HCEC 1CT (cell line): ENCODE measurements at places on chromosomes 13 and 19.

- DNase-seq = no peak
Measured at GRCh38 chr13:84086847-84087162, 204.5 kb upstream of the SLITRK1 start.

DNA sequence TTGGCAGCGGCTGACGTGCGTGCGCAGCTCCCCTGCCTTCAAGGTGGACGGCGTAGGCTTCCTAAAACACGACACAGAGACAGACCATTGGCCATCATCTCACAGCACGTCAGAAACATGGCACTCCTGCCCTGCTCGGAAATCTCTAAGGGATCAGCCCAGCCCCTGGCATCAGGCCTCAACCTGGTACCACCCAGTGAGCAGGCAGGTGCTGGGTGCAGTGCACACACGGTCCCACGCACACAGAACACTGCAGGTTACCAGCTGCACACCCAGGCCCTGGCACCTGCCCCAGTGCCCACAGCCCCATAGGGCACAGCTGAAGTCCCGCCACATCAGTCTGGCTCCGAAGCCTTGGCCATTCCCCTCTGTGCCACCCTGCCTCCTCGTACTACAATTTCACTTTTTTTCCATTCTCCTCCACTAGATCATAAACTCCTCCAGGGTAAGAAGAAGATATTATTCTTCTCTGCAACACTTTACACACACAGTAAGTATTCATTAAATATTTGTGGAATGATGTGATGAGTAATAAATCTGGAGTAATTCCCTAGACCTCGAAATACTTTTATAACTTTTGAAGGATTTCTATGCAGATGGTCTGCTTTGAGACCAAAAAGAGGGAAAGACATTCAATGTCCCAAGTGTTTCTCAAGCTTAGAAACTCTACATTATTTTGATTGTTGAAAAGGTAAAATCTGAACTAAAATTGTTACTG is 156.4 kb downstream of the COL4A1 start:
- peak; percentile 62 for DNase-seq

GRCh38 chr19:9865732-9866501 is 30.8 kb downstream of the PIN1 start:
- no peak for DNase-seq

DNA sequence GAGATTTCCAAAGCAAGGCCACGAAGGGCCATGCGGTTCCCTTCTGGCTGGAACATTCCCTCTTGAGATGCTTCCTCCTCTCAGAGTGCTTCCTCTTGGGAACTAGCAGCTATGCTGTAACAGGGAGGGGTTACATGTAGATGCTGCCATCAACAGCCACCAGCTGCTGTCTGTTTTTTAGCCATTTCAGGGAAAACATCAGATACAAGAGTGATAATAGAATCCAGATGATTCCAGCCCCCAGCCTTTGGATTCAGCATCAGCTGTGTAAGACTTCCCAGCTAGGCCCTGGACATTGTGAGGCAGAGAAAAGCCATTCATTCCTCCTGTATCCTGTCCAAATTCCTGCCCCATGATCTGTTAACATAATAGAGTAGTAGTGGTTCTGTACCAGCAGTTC is 8.2 kb upstream of the ZNF177 start:
- no peak for DNase-seq

GRCh38 chr13:112072534-112073244 is 5.7 kb downstream of the SOX1 start:
- no peak for DNase-seq

- peak; percentile 45 for DNase-seq
Measured at GRCh38 chr13:107680115-107680514, 535.2 kb downstream of the LIG4 start.

GRCh38 chr13:43301346-43301969 is 278.1 kb downstream of the DNAJC15 start:
- peak; percentile 43 for DNase-seq

DNA sequence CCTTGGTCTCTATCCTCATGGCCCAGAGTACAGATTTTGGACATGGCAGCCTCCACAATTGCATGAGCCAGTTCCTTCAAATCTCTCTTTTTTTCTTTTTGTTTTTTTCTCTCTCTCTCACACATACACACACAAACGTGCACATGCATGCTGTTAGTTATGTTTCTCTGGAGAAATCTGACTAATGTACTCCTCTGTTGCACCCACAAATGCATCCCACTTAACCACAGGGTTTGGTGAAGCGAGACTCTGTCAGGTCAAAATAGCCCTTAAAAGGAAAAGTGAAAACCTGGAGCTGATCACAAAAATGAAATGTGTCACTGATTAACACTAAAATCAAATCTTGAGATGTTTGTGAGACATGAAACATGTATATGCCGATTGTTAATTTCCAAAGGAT is 374.6 kb upstream of the ARGLU1 start:
- no peak for DNase-seq

- no peak for DNase-seq
Measured at GRCh38 chr19:50837300-50837699, 3.9 kb upstream of the KLK15 start.

DNA sequence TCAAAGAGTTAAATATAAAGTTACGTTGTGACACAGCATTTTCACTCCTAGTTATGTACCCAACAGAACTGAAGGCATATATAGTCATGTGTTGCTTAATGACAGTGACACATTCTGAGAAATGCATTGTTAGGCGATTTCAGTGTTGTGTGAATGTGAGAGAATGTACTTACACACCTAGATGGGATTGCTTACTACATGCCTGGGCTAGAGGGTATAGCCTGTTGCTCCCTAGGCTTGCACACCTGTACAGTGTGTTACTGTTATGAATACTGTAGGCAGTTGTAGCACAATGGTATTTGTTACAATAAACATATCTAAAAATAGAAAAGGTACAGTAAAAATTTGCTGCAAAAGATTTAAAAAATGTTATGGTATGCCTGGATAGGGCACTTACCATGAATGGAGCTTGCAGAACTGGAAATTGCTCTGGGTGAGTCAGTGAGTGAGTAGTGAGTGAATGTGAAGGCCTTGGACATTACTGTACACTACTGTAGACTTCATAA is 89.2 kb downstream of the DHRS12 start:
- peak; percentile 68 for DNase-seq

GRCh38 chr13:100334214-100334613 is 245.3 kb downstream of the PCCA start:
- no peak for DNase-seq

DNA sequence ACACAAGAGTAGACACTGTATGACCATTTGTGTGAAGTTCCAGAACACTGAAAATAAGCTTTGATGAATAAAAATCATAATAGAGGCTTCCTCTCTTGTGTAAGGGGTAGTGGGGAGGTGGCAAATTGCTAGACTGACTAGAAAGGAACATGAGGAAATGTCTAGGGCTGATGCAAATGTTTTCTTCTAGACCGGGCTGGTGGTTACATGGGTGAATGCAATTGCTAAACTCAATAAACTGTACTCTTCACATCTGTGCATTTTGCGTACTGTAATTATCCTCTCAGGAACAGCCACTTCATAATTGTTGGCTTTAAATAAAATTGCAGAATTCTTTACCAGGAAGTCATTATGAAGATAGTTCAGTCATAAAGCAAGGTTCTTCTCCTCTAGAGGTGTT is 5.2 kb upstream of the KBTBD7 start:
- no peak for DNase-seq

- peak; percentile 47 for DNase-seq
Measured at GRCh38 chr19:6062274-6062673, 48.0 kb downstream of the RFX2 start.

- peak; percentile 67 for DNase-seq
Measured at GRCh38 chr19:1251330-1252220, 3.2 kb downstream of the MIDN start.

DNA sequence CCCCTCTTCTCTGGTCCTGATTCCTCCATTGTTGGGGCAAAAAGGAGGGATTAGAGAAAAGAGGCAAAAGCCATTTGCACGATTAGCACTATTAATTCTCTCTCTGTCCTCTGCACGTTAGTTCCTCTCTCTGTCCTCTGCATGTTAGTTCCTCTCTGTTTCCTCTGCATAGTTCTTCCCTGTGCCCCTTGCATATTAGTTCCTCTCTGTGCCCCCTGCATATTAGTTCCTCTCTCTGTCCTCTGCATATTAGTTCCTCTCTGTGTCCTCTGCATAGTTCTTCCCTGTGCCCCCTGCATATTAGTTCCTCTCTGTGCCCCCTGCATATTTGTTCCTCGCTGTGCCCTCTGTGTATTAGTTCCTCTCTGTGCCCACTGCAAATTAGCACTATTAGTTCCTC is 847.2 kb upstream of the GPC6 start:
- no peak for DNase-seq
